ENCODE measurements at places on chromosomes 5 and 9.

DNA sequence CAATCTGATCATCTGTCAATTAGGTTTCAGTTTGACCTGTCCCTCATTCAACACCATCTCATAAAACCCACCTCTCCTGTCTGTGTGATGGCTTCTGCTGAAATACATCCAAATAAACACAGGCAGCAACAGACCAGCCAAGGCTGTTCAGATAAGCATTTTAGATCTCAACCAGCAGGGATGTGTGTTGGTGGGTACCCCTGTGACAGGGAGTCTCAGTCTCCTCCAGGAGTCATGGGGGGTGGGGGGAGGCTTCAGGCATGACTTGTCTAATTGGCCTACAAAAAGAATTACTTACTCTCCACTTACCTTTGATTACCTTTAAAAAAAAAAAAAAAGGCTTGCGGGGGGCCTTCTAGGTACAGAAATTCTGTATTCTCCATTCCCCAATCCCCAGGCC, 65.9 kb downstream of the ROR2 start:
- no peak for DNase-seq

DNA sequence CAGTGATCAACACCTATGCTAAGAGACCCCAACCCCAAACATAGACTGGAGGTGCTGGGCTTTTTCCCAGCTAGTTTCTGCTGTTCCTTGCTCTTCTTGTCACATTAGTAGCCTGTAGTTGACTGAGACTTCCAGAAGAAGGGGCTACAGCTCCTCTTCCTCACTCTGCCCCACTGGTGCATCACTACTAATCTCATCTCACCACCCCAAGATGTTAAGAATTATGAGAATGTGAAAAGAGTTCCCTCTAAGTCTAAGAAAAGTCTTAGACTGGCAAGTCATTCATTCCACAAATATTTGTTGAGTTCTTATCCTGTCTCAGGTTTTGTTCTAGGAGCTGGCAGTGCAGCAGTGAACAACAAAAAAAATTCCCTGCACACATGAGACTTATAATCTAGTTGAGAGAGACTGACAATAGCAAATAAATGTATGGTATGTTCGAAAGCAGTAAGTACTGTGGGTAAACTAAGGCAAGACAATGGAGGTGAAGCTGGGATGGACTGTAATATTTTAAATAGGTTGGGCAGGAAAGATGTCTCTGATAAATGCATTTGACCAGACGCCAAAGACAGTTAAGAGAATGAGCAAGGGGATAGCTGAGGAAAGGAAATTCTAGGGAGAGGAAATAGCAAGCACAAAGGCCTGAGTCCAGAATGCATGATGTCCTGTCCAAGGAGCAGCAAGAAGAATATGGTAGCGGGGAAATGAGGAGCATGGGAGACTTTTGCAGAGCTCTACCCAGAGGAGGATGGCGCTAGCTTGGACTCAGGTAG, 92.3 kb downstream of the PTCD2 start:
- peak; percentile 76 for DNase-seq

DNA sequence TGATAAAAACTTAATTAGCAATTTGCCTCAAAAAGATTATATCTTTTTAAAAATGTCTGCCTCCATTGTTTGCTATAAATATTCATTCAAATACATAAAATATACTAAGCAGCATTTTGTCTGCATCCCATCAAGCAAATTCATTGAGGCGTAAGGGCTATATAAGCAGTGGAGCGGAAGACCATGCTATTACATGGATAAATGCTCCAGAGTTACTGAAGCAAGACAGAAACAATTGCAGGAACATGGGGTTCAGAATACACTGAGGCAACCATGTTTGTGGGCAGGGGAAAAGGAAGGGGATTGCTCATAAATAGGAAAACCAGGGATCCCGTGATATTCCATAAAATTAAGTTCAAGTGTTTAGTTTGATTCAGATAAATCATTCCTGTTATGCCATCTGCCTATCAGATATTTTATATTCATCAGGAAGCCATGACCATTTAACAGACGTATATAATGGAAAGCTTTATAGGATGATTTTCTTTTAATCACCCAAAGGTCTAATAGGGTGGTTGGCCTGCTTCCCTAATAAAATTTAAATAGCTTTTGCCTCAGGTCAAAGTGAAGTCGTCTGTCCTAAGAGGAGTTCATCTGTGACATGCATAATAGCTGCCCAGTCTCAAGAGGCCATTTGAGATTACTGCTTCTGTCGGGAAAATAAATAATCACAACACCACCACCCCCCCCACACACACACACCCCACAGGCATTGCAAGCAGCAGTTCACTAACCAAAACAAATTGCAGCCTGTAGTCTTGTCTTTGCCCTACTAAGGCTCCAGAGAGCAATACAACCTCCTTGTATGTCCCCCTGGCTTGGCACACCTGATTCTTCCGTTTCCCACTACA, 105.2 kb downstream of the RASEF start:
- DNase-seq = peak; percentile 20

- no peak for DNase-seq
These were observed 786.1 kb upstream of the CTNND2 start for GRCh38 chr5:12690361-12690760.

DNA sequence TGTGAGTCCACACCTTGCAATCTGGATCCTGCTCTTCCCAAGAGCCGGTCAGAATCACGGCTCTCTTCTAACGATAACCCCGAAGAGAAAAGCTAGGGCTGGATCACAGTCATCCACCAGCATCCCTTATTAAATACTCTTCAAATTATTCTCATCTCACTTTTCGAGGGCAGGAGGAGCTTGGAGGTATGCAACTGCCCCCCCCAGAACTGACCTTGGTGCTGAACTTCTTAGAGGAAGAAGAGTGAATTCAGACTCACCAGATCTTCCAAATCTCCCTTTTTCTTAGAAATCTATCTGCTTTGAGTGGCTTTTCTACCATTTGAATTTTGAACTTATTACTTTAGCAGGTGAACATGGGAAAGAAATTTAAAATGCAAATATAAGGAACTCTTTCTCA, 75.7 kb downstream of the MED10 start:
- DNase-seq = no peak
